Vagina (tissue), 2 donors: ENCODE measurements at places on chromosomes 13 and 19.

- DNase-seq = no peak
Observed at GRCh38 chr19:5635427-5635826, 12.5 kb downstream of the SAFB start.

DNA sequence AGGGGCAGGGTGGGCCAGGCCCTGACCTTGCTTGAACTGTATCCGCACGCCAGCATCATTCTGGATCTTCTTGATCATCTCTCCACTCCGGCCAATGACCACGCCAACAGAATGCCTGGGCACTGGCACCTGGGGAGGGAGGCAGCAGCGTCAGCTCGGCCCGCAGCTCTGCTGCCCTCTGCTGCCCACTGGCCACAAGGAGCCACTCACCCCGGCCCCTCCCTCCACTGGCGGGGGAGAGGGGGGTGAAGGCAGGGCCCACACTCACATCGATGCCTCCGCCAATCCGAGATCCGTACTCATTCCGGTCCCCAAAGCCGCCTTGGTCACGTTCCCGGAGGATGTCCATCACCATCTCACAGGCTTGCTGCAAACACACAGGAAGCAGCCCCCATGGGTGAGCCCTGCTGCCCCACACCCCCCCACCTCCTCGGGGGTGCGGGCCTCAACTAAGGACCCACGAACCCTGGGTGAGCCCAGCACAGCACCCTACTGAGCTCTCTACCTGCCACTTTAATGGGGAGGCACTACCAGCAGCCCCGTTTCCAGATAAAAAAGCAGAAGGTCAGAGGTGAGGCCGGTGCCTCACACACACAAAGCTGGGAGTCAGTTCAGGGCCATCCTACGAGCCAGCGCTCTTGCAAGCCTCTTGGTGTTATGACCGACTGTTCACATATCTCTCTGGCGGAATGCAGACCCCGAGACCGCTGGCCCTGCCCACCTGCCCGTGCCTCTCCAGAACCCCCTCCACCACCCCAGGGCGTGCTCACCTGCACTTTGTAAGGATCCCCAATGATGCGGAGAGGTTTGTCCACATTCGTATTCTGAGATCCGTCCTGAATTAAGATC, 6.7 kb downstream of the KHSRP start:
- no peak for DNase-seq

DNA sequence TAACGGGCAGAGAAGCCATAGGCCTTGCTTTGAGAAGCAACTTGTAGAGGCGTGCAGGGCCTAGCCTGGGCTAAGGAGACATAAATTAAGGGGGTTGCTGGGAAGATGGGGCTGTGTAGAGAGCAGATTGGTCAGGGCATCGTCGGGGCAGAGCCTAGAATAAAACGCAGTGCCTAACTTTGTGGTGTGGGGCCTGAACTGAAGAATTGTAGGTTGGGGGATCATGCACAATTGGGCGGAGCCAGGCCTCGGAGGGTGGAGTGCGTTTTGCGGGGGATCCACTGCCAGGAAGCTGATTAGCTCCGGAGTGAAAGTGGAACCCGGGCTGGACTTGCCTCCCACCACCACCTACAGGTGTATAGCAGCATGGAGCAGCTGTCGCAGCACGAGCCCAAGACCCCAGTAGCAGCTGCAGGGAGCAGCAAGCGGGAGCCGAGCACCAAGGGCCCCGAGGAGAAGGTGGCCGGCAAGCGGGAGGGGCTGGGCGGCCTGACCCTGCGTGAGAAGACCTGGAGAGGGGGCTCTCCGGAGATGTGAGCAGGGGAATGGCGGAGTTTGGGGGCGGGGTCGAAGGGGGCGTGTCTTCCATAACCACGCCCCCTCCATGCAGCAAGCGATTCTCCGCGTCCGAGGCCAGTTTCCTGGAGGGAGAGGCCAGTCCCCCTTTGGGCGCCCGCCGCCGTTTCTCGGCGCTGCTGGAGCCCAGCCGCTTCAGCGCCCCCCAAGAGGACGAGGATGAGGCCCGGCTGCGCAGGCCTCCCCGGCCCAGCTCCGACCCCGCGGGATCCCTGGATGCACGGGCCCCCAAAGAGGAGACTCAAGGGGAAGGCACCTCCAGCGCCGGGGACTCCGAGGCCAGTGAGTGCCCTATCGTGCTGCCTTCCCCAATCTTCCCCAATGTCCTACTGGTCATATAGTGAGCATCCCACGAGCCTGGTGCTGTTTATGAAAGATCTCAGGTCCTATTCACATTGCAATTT, 13.8 kb downstream of the DNASE2 start:
- DNase-seq = no peak

GRCh38 chr19:31648347-31648746, 299.1 kb upstream of the TSHZ3 start:
- no peak for DNase-seq

DNA sequence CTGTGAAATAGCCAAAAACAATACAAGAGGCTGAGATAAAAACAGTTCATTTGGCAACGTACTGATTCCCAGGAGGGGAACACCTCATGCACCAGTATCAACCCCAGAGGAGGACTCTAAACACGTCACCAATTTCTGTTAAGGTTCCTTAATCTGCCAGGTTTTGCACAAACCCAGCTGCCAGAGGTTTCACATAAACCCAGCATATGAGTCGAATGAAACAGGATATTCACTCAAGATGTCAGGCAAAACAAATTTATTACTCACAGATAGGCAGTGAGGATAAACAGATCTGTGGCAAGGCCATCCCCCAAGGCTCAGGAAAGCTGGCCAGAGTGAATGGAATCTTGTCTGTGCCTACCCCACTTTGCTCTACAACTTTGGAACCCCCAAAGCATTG, 210.9 kb downstream of the GPC5 start:
- DNase-seq = no peak

DNA sequence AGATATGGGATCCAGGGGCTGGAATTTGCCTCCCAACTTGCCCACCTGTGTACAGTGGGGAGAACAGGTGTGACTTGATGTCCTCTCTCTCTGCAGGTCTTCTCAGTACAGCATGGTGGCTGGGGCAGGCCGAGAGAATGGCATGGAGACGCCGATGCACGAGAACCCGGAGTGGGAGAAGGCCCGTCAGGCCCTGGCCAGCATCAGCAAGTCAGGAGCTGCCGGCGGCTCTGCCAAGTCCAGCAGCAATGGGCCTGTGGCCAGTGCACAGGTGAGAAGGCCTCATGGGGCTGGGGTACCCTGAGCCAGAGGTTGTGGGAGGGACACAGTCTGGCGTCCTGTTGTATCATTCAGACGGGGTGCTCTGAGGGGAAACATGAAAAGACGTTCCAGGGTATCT, 3.0 kb downstream of the LENG8 start:
- DNase-seq = no peak

DNA sequence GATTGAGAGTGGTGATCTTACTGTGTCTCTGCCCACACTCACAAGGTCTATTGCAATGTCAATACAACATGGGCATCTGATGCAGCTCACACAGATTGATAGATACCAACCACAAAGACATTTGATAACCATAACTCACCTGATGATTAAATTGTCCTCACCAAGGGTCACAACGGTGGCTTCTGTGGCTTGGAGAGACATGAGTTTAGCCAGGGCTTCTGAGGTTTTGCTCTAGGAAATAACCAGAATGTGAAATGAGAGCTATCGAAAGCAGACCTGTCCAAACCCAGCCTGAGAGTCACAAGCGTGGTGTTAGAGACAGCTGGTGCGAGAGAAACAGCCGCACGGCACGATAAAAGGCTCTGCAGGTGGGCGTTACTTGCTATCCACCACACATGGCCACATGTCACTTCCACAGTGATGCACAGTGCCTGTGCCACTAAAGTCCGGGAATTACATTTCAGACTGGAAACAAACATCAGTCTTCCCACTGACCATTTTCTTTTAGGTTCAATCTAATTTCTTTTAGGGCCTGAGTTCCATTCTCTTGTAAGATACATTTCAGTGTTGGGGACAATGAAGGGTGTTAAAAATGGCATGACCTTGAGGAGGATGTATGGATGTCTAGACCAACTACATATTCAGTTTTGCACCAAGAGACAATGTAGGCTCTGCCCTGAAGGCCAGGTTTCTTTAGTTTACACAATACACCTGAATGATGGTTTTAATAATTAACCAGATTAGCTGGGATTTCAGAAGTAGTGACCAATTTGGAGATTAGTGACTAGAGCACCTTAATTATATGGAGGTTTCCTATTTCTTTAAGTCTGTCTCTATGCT, 53.7 kb downstream of the ATP7B start:
- DNase-seq = no peak

GRCh38 chr19:30064771-30065494, 122.9 kb downstream of the URI1 start:
- no peak for DNase-seq

- no peak for DNase-seq
Observed at GRCh38 chr13:27186295-27186694, 14.7 kb upstream of the USP12 start.

DNA sequence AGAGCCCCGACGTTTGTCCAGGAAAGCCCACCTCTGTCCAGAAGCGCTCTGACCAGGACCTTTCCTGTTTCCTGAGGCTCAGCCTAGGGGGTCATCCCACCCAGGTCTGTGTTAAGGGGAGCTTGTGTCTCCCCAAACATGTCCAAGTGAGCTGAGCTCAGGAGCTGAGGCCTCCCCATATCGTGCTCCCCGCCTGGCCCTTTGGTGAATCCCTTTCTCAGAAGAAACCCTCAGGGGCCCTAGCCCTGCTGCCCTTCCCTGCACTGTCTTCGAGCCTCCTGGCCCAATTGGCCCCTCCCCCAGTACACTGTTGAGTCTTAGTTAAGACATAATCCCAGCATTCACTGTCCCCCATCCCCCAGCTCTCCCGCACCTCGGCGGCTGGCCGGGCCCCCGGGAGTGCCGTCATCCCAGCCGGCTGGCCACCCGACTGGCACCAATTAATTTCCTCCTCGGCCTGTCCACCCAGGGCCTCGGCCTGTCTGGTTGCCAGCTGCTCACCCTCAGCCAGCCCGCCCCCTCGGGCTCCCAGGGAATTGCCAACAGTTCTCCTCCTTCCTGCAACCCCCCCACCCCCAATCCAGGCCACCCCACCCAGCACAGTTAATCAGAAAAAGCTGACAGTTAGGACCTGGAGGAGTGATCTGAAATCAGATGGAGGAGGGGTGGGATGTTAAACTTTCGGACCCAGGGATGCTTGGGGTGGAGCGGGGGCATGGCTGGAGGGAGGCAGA, 13.6 kb downstream of the IER2 start:
- no peak for DNase-seq

DNA sequence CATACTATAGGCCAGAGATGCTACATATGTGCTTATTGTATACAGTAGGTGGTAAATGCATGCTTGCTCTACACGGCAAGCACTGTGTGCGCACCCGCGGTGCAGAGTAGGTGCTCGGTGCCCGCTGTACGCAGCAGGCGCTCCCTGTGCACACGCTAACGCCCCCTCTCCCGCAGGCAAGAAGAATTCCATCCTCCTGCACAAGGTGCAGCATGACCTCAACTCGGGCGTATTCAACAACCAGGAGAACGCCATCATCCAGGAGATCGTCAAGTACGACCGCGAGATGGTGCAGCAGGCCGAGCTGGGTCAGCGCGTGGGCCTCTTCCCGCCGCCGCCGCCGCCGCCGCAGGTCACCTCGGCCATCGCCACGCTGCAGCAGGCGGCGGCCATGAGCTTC, 17.7 kb downstream of the POLRMT start:
- DNase-seq = no peak

- DNase-seq = no peak
Observed at GRCh38 chr19:15466851-15467733, 2.7 kb upstream of the RASAL3 start.

DNA sequence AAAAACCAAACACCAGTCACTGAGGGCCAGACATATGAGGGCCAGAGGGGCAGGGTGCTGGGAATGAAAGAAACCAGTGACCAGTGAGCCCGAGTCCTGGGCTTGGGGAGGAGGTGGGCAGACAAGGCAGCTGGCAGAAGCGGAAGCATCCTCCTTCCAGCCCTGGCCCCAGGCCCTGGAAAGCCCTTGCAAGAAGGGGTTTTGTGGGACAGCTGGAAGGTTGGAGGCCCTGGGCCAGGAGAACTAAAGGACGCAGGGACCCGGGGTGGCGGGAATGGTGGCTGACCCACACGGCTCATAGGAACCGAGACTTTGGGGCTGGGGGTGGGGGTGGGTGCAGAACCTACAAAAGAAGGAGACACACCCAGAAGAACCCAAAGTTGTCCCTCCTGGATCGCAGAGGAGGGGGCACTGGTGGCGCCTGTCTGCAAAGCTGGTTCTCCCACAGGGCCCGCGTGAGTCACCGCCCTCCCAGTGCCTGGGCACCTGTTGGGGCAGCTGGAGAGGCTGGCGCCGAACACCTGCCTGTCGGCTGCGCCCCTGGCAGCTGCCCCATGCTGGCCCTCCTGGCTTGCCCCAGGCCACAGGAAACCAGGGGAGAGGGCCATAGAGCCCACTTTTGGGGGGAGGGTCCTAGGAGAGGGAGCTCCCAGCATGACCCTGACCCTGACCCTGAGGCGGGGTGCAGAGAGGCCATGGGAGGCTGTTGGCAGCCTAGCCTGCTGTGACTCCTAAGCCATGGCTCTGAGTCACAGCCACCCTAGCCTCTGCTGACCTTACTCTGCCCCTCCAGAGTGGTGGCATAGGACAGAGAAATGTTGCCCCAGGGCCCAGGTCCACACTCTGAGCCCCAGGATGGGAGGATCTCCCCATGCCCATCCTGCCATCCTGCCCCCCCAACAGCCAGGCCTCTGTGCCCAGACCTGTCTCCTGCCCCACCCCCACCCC, 802 bp downstream of the DMPK start:
- DNase-seq = no peak
